Motor neuron (in vitro differentiated cells): ENCODE measurements at places on chromosomes 6 and 20.
A peak's percentile ranks its signal among the peaks of the same experiment; 100 is the strongest.

DNA sequence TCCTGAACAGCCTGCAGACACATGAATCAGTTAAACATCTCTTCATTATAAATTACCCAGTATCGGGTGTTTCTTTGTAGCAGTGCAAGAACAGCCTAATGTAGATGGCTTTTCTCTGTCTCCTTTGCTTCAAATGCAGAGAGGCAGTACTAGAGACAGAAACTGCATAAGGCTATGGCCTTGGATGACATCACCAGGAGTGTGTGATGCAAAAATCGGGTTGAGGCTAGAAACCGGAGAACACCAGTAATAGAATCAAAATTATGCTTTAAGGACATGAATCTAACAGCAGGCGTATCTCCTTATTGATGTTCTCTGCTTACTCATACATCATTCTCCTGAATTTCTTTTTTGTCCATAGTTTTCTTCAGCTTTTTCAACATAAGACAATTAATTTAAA is 49.3 kb upstream of the FLRT3 start:
- ATAC-seq: no peak

DNA sequence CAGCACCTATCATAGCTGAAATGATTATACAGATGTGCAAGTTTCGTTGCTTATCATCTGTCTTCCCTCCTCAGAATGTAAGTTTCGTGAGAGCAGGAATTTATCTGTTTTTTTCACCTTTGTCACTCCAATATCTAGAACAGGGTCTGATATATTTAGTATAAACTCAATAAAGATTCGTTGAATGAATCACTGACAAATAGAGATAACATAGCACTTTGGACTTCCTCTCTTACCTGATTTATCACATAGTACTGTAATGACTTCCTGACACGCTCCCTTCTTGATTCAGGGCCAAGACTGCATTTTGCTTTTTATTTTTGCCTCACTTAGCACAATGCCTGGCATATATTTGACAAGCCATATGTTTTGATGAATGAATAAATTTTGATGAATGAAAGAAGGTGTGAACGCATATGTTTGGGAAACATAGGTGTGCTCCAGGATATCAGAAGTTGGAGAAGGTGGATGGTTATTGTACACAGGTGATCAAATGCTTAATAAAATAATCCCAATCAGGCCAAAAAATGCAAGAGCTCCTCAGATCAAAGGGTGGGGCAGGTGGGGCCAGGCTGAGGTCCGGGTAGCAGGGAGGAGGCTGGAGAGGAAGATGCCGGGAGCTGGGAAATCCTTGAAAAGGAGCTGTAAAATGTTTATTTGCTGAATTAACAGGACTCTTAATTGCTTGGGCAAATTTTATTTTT is 33.0 kb downstream of the PIM1 start:
- no peak for ATAC-seq

- ATAC-seq: no peak
These were observed 542.9 kb upstream of the JAG1 start for GRCh38 chr20:11216451-11217314.

DNA sequence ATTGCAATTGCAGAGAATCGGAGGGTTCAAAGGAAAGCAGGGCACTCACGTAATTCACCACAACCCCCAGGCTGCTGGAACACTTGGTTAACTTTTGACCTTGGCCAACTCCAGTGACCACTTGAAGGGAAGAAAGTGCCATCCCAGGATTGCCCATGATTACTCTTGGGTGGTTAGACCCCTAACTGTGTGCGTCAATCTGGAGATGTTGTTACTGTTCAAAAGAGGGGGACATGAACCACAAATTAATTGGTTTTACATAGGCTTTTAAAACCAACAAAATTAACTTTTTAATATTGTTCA is 50.1 kb upstream of the NCOA3 start:
- ATAC-seq: no peak

GRCh38 chr6:67285770-67286495 is 1349.1 kb upstream of the ADGRB3 start:
- no peak for ATAC-seq

DNA sequence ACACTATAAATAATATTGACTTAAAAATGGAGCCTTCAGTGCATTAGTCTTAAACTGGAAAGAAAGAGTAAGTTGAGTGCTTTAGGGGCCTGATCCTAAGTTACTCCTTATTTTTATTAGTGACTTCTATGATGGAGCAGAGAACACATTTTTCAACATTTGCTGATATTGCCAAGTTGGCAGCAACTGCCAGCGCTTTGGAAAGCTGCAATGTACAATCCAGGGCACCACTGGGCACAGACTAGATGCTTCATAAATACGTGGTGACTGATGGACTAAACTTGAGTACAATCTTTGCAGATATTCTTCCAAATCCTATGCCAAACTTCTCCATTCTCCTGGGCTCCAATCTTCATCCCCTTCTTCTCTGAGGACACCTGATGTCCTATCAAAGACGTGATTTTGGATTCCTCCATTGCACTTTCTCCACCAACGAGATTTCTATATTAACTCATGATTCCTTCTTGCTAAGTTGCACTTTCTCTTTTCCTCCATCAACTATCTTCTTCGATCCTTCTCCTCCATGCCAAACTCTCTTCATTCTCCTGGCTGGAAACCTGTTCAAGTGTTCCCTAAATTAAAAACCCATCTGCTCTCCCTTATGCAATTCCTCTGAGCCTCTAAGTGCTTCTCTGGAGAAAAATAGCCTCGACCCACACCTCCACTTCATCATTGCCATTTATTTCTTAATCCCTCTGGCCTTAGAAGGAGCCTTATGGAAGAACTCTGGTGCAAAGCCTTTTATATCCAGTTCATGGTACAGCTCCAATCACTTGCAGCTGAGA is 28.5 kb upstream of the PAK5 start:
- ATAC-seq: no peak

DNA sequence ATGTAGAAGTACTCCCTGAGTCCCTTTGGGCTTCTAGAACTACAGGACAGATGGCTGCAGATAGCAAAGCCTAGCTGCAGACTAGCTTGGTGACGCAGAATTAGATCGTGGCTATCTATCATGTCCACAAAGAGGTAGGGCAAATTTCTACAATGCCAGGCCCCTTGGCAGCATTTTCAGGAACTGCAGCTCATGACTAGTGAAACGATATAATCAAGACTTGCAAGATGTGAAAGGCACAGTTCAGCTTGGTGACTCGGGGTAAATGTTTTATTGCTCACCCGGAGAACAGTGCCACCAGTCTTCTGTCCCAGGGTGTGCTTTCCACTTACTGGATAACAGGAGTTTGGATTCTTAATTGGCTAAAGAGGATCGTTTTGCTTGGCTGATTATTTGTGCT is 108.7 kb upstream of the LY86 start:
- ATAC-seq: no peak

DNA sequence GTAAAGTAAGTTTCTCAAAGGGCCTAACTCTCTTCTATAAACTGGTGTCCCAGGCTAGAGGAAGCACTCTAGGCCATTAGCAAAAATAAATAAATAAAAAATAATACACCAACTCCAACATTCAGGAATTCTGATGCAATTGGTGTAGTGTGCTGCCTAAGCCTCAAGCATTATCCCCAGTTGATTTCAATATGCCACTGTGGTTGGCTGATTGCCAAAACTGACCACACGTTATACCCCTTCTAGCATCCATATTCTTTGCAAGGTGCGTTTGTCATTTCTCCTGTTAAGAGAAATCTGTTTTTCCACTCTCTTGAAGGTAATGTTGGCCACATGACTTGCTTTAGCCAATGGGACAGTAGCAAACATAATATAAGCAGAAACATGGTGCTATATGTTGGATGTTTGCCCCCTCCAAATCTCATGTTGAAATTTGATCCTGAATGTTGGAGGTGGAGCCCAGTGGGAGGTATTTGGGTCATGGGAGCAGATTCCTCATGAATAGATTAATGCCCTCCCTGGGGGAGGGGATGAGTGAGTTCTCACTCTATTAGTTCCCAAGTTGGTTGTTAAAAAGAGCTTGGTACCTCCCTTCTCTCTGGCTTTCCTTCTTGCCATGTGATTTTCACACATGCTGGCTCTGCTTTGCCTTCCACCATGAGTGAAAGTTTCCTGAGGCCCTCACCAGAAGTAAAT is 71.9 kb upstream of the PLCB4 start:
- ATAC-seq: no peak

DNA sequence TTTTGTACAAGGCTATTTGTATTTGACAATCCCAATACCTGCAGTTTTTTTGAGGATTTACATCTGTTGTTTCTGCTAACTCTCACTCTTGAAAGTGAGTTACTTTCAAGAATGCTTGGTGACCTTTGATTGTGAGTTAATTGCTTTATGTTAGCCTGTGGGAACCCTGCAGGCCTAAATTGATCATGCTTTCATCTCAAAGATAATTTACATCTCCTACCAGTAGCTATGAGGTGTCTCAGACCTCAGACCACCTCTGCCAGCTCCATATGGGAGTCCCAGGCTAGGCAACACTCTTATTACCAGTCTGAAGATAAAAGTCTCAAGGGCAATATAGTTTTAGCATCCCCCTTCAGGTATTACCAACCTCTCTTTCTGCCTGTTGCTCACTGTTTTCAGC is 116.4 kb upstream of the THEMIS start:
- no peak for ATAC-seq

- no peak for ATAC-seq
These were observed 74.1 kb downstream of the ASXL1 start for GRCh38 chr20:32432277-32432676.

DNA sequence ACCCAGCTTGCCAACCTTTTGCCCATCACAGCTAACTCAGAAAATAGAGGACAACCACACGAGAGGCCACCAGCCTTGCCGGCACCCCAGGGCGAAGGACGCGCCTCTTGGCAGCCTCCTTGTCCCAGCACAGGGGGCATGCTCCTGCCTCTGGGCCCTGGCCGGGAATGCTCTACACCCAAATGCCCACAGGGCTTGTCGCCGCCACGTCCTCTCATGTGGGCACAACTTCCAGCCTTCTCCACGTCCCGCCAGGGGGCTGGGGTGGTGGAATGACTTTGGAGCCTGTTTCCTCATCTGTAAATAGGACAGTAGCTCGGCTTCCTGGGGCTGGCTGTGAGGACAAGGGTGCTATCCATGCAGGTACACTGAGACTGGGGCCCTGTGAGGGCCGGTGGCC is 152.4 kb upstream of the MLN start:
- ATAC-seq: no peak

- no peak for ATAC-seq
These were observed 100.0 kb downstream of the ARMC2 start for GRCh38 chr6:108948181-108948661.

DNA sequence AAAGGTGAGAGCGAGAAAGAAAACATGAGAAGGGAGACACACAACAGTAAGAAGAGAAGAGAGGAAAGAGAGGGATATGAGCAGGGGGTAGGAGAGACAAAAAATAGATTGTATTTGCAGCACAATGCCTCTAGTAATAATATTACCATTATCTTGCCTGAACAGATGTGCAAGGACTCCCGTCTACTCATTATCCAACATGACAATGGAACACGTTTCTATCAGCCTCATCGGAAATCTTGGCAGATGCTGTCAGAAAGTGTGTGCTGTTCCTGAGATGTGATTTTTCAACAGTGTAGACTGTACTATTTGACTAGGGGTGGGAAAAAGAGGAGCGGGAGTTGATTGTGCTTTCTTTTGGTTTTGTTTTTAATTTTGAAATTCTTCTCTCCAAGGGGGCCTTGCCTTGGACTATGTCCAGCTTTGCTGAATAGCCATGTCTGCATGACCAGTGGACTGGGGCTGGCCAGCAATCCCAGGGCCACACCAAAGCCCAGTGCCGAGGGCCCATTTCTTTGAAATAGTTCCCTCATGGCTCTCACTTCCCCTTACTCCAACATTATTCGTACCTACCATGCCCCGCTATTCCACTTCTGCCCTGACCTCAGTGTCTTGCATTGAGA is 11.3 kb upstream of the TRAM2 start:
- peak; percentile 30 for ATAC-seq

DNA sequence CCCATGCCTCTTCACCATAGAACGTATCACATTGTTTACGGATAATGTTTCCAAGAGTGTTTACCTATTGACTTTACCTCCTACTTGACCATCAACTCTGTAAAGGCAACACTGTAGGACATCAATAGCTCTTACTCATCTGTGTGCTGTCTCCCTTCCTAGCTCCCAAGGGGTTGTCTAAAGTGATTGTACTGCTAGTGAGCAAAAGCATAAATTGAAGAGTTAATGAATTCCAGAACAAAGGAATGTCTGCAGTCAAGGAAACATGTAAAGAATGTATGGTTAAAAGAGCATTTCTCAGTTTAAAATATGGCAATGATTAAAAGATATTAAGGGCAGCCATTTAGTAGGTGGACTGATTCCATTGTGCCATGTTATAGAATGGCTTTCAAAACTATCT is 985.4 kb downstream of the TBC1D32 start:
- no peak for ATAC-seq

- ATAC-seq: no peak
These were observed 81.3 kb downstream of the HMGCLL1 start for GRCh38 chr6:55497694-55498093.

DNA sequence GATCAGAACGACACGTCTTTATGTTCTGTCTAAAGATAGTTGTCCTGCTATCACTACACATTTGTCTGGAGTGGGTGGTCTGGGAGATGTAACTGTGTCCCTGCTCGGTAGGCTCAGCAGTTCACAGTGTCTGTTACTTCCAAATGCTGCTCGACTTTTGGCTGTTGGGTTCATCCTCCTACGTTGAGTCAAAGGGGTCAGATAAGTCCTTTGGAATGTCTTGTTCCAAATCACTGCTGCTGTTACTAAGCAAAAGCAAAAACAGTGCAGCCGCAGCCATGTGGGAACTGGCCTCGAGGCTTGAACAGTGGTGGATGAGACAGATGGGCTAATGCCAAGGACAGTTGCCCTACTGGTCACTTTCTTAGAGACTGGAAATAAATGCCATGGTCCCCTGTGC is 272.2 kb upstream of the MAP3K7 start:
- no peak for ATAC-seq

DNA sequence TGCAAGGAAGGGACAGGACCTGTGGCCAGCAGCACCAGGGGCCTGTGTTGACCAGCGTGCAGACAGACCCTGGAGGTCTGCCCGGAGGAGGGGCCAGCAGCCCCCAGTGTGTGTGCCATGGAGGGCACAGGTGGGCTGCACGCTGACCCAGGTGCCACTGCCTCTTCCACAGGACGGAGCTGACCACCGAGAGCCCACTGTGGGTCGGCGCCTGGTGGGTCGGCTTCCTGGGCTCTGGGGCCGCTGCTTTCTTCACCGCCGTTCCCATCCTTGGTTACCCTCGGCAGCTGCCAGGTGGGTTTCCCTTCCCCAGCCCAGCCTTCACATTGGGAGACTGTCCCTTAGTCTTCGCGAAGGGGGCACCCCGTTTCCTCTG is 17.9 kb downstream of the SLCO4A1 start:
- ATAC-seq: no peak
